ENCODE measurements at places on chromosomes 6 and 20.

GRCh38 chr6:127219869-127220268 is 46.8 kb upstream of the RNF146 start:
- no peak for DNase-seq

- DNase-seq: no peak
Observed at GRCh38 chr6:118693562-118693961, 42.2 kb upstream of the CEP85L start.

- DNase-seq: no peak
Observed at GRCh38 chr6:106799031-106799894, 169.9 kb downstream of the QRSL1 start.

DNA sequence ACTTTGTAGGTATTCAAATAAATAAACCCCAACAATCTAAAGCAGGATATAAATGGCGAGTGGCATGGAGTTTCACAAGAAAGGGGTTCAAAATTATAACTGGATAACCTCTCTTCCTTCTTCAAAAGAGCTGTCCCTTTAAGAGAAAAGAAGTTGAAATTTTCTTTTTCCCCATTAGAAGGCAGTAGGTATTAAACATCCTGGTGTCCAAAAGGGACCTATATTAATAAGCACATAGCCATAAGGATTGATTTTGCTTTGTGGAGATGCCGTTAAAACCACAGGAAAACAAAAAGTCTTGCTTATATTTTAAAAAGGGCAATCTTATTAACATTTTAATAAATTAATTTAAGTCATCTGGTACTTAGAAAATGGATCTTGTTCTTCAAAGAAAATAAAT is 76.5 kb downstream of the LYRM4 start:
- DNase-seq: no peak

GRCh38 chr6:135647521-135647920 is 150.0 kb upstream of the AHI1 start:
- DNase-seq: no peak

GRCh38 chr20:57601211-57601570 is 19.0 kb downstream of the ZBP1 start:
- DNase-seq: no peak

DNA sequence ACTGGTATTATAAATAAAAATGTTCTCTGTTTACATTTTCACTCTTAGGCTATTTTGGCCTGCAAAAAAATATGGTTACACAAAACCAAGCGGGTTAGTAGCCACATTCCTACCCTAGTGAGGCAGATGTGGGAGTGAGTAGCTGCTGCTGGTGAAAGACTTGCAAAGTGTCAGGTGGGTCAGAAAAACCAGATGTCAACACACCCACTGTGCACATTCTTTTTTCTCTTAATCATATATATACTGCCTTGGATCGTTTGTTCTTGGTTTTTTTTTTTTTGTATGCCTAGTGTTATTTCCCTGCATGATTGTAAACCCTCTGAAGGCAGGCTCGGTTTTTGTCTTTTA is 68.0 kb upstream of the TFB1M start:
- no peak for DNase-seq

Measured in activated CD4-positive, alpha-beta T cell treated with anti-CD3 and anti-CD28 coated beads, Interleukin-2, amount 50 U/mL, for 16 hours (primary cell).